Kidney (tissue), 22 donors: ENCODE measurements at places on chromosomes 2 and 18.

- no peaks in the 10 kb centered on the region for H3K4me1 ChIP-seq
- no peak for DNase-seq
- H3K27me3 ChIP-seq = no peaks in the 10 kb centered on the region
- H3K36me3 ChIP-seq = no peaks in the 10 kb centered on the region
- H3K27ac ChIP-seq = no peak overlapping the region
Measured at GRCh38 chr2:63926815-63927214, 85.1 kb downstream of the UGP2 start.

GRCh38 chr18:43559507-43559906 lies 282.2 kb upstream of the SYT4 start:
- H3K27me3 ChIP-seq = no peaks in the 10 kb centered on the region
- no peak overlapping the region for H3K27ac ChIP-seq
- H3K4me3 ChIP-seq = no peak overlapping the region

- H3K27ac ChIP-seq = no peak overlapping the region
- no peaks in the 10 kb centered on the region for H3K27me3 ChIP-seq
- H3K4me1 ChIP-seq = no peaks in the 10 kb centered on the region
- H3K4me3 ChIP-seq = no peak overlapping the region
- DNase-seq = no peak
- H3K36me3 ChIP-seq = no peaks in the 10 kb centered on the region
Measured at GRCh38 chr2:53111004-53111403, 656.6 kb upstream of the CHAC2 start.

- no peak overlapping the region for H3K4me3 ChIP-seq
- no peaks in the 10 kb centered on the region for H3K4me1 ChIP-seq
- H3K27me3 ChIP-seq = no peaks in the 10 kb centered on the region
- H3K27ac ChIP-seq = no peak overlapping the region
Measured at GRCh38 chr2:3872451-3872850, 169.1 kb downstream of the DCDC2C start.
